ENCODE measurements at places on chromosomes 7 and 10.

DNA sequence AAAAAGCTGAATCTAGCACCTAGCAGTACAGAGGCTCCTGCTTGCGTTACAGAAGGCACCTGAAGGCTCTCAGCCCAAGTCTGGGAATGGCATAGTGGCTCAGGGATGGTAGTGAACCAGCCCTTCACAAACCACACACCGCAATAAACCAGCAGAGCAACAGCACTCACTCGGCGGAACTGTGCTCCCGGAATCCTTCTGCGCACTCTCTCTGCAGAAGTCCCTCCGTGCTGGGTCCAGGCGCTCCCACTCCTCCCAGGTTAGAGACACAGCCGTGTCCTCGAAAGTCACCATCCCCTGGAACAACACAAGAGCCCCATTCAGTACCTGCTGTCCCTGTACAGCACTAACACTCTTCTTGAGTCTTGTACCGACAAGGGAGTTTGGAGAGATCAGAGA is 1.5 kb downstream of the ZNF394 start:
- DNase-seq, result no peak

DNA sequence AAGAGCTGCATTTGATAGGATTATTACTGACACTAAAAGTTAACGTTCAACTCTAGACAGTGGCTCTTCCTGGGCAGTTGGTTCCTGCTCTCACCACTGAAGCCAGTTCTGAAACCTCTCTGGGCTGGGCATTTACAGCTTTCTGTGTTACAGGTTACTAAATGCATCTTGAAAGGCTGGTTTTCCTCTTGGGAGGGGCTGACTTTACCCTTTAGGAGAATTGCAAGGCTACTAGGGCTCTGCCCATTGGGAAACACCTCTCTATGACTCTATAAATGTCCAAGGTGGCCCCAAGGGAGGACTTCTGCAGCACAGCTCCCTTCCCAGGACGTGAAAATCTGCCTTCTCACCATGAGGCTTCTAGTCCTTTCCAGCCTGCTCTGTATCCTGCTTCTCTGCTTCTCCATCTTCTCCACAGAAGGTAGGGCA is at the start of gene GPR15LG:
Gene GPR15LG (plus strand): TSS at position 301 of the 429 bp plus-strand sequence. CDS start 51 bp downstream, at position 352.
- DNase-seq, result no peak

- DNase-seq, result no peak
These were observed 17.3 kb upstream of the KLRG2 start for GRCh38 chr7:139500770-139501138.

- DNase-seq, result no peak
These were observed 69.3 kb downstream of the LRRC4 start for GRCh38 chr7:127961786-127962453.

DNA sequence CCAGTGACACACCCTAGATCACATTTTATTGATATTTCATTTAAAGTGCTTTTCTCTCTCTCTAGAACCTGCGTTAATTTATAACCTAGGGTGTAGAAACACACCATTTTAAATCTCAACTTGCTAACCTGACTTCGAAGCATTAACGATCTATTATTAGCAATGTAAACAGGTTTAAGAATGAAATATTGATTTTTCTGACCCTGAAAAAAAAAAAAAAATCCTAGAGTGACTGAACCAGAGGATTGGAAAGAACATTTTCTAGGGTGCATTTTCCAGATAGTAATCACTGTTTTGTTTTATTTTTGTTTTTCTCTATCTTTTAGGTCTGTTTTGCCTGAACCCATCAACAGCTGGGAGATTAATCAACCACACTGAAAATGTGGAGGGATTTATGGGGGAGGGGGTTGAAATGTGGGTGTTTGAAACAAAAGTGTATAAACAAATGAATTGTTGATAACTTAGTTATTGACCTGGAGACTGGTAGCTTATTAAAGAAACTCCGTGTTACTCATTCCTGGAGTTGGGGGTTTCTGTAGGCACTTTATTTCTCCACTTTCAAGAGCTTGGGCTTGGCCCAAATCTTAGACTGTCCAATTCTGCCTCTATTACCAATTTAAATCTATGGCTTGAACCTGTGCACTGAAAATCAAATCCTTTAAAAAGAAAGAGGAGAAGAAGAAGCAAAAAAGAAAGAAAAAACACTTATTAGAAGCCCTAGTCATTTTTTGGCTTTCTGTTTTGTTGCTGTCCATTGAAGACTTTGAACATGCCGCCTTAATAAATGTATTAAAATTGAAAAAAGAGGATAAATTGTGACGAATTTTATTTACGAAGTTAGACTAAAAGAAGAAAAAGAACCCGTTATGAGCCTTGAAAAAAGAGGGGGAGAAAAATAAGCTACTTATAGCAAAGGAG is 2.8 kb downstream of the HOXA2 start:
- DNase-seq, result no peak

- DNase-seq, result no peak
These were observed 29.0 kb downstream of the STOX1 start for GRCh38 chr10:68856352-68856751.

DNA sequence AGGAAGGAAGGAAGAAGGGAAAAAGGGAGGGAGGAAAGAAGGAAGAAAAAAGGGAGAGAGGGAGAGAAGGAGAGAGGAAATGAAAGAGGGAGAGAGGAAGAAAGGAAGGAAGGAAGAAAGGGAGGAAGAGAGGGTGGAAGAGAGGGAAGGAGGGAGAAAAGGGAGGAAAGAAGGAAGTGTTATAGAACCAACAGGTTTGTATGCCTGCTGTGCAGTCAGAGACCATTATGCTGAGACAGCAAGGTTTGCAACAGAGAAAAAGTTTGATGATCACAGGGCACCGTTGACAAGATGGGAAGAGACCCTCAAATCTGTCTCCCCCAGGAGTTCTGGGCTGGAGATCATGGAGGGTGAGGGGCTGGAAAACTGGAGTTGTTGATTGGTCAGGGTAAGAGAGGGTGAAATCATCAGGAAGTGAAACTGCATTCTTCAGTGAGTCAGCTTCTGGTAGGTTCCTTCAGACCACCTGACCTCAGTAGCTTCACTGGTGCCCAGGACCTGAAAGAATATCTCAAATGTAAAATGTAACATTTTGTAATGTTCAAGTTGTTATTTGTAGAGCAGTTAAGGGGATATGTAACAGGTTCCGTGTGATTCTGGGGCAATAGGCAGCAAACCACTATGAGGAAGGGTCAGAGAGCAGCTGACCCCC is 76.3 kb downstream of the JCAD start:
- no peak for DNase-seq

DNA sequence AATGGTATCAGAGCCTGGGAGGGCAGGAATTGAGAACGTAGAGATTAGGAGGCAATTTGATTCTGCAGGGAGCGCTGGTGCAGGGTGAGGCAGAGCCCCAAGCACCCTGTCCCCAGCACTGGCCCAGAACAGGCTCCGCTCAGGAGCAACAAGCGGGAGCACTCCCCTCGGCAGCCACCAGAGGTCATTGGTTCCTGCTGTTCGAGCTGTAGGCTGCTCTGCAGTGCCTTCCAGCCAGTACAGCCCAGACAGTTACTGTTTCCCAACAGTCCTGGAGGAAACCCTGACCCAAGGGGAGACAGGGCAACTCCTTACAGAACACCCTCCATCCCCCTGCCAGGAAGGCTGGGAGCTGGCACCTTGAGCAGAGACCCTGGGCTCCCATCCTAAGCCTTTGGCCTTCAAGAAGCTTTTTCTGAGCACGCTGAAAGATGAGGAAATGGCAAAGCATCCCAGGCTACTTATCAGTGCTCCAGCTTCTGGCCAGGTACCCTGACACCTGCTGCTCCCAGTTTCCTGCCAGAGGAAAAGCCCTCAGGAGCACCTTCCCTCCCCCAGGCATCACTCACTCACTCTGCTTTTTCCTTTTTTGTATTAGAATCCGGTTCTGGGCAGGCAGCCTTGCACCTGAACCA is 71.2 kb upstream of the EFCAB10 start:
- DNase-seq, result peak; percentile 78

- DNase-seq, result no peak
These were observed 28.8 kb downstream of the MIOS start for GRCh38 chr7:7595451-7595850.

GRCh38 chr10:132194726-132195125 is 8.0 kb downstream of the DPYSL4 start:
- DNase-seq, result no peak

- no peak for DNase-seq
These were observed 1.4 kb upstream of the ELMO1 start for GRCh38 chr7:37450035-37450434.

- DNase-seq, result no peak
These were observed 8.0 kb downstream of the PSD start for GRCh38 chr10:102410429-102411073.

- peak; percentile 38 for DNase-seq
These were observed 52.7 kb downstream of the DENND11 start for GRCh38 chr7:141649137-141649864.

GRCh38 chr10:33428682-33429081 is 94.2 kb upstream of the NRP1 start:
- no peak for DNase-seq

DNA sequence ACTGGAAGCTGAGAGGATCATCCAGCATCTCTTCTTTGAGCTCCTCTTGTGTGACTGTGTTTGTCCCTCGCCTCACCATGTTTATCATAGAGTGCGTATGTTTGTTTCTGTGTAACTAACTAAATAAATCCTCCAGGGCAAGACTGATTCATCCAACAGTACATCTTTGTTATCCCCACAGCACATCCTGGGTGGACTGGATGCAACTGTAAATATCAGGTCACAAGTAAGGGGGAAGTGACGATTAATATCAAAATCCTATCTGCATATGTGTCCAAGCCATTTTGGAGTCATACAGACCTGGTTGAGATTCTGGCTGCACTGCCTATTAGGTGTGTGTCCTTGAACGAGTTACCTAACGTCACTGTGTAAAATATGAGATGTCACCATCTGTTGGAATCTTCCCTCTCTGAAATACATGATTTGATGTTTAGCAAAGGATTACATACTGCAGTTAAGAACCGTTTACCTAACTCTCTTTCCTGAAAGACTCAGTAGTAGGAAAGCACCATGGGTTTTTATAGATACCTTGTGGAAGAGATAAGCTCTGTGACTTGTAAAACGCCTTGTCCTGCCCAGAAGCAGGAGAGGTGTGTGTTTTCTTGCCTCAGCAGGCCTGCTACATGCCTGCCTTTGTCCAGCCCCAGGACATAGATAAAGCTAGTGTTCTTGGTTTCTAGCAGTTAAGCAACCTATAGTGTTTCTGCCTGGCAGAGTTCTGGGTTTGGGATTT is 25.8 kb downstream of the WBP1L start:
- DNase-seq, result no peak

DNA sequence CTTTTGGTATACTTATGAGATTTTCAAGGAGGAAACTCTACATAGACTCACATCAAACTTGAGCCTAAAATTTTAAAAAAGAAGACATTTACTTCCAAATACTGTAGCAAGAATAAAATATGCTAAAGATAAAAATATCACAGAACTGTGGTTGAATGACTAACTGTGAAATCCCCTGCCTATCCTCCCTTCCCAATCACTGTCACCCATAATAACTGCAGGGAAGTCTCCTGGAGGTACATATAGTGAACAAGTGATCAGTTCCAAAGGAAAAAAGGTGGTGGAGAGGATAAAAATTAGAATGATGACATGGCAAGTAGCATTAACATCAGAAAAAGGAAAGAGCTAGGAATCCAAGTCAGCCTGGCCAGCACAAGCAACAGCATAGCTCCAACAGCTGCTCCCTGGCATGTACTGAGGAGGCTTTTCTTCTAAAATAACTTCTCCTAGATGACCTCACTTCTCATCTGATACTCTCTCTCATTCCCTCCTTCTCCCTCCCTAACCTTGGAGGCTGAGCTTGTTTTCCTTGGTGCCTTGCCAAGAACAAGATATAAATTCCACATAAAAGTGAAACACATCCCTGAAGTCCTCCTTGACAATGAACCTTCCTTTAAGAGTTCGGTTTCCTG is 124.0 kb downstream of the IQUB start:
- no peak for DNase-seq

DNA sequence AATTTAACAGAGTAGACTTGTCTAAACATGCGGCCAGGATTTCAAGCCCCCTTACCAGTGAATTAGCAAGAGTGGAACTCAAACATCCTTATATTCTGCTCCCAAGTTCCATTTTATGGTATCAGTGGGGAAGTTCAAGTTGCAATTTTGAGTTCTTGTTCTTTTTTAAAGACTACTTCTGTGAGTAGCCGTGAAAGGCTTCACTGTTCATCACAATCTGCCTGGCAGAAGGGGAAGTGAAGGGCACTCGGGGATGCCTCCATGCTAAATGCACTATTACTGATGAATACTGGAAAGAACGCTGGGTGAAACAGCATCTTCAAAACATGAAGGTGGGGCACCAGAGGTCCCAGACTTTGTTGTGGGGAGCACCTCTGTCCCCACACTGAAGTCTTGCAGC is 22.4 kb upstream of the FGL2 start:
- DNase-seq, result no peak

GRCh38 chr7:96636342-96636860 is 73.2 kb downstream of the SEM1 start:
- no peak for DNase-seq

- no peak for DNase-seq
These were observed 50.3 kb downstream of the DIP2C start for GRCh38 chr10:639001-639750.

- peak; percentile 69 for DNase-seq
These were observed 21.6 kb downstream of the NT5C3A start for GRCh38 chr7:33040803-33041516.

DNA sequence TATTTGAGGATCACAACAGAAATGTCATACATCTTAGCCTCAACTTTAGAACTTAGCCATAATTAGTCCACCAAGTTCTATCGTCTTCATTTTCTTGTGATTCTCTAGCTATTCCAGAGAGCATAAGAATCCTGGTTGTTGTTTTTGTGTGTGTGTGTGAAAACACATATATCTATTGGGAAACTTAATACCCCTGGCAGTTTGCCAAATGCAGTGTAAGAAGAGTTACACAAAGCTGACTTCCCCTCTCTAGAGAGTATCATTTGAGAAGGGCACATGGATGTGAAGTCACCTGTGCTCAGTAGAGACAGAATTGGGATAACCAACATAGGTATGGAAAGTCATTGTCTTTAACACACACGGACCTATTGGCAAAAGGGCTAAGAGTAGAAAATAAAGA is 19.3 kb downstream of the FOXI2 start:
- no peak for DNase-seq

DNA sequence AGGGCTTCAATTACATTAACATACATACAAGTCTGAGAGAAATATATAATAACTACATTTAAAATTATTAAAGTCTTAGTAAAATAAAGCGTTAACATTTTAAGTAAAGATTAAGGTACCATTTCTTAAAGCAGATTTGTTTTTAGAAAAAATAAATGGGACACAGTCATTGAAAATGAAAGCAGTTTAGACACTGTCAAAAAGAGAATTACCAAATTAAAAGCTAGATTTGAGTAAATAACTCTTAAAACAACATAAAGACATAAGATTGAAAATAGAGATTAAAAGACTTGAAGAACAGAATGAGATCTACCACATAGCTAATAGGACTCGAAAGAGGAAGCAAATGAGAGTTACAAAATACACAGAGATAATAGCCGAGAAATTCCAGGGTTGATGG is 562.2 kb upstream of the FOXK1 start:
- no peak for DNase-seq

GRCh38 chr10:63582690-63583089 is 61.5 kb downstream of the REEP3 start:
- DNase-seq, result no peak

Measured in GM10248 (cell line).